ENCODE measurements at places on chromosomes 2 and 18. TPM values are rescaled to one million over a fixed set of nuclear protein-coding genes. Genes with fewer than 3 reads are reported as not detected.

DNA sequence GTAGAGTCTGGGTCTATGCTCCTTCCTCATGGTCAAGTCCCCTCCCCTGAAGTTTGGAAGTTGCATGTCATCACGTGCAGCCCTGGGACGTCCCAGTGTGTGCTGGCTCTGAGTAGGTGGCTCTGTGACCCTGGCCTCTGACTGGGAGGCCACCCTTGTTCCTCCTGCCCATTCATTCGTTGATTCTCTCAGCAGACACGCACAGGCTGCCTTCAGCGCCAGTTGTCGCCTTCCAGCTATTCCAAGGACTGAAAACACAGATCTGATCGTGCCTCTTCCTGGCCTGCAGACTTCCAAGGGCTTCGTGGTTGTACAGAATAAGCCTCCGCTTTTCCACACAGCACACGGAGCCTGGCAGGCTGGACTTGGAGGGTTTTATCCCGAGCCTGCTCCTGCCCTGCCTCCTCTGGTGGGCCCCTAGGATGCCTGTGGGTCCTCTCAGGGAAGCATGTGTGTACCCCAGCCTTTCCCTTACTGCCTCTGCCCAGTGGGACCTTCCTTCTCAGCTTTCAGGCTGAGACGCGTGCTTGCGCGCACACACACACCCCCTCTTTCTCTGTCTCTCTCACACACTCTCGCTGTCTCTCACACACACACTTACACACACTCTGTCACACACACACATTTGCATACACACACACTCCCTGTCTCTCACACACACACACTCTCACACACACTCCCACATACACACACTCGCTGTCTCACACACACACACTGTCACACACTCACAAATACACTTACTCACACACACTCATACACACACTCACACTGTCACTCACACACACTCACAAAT is 17.7 kb downstream of the SH3BP4 start:
- H3K27ac ChIP-seq = no peak overlapping the region
- H3K27me3 ChIP-seq = no peaks in the 10 kb centered on the region
- H3K36me3 ChIP-seq = no peaks in the 10 kb centered on the region
- no peak overlapping the region for H3K4me3 ChIP-seq
- DNase-seq = no peak

Gene FNDC4
- 41.6 TPM for total RNA-seq

Gene KCNIP3
- total RNA-seq = 22.7 TPM

DNA sequence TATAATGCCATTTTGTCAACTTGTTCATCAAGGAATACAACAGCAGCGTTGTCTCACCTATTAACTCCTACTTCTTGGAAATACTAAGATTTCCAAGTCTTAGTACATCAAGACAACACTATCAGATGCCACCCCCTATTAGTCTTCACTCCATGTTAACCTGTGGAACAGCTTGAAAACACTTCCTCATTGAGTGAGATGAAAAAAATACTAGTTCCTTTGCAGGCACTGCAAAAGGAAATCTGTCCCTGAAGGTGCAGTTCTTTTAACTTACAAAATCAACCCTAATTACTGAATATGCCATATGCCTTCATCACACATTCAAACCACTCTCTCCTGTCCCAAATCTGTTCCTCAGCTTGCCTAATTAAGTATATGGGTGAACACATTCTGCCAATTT is 4.0 kb downstream of the CWC22 start:
- H3K4me1 ChIP-seq = peaks cover 6% of the 10 kb centered on the region
- H3K4me3 ChIP-seq = no peak overlapping the region
- no peak overlapping the region for H3K27ac ChIP-seq
- H3K36me3 ChIP-seq = no peaks in the 10 kb centered on the region
- H3K27me3 ChIP-seq = no peaks in the 10 kb centered on the region

Gene LONRF2
- total RNA-seq = 50.4 TPM

DNA sequence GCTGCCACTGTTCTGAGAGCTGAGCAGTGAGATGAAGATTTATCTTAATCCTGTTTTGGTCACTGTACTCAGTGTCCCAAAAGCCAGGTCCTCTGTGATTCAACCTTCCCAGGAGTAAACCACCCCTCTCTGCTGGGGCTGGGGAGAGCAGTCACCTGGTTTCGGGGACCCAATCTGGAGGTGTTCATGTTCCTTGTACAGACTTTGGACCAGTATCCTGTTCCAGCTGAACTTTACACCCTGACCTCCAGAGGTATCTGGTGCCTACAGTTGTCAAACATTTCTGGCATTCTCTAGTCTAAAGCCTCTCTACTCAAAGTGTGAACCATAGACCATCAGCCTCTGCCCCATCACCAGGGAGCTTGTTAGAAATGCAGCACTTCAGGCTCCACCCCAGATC is 22.1 kb downstream of the CERS6 start:
- H3K27me3 ChIP-seq = no peaks in the 10 kb centered on the region
- H3K36me3 ChIP-seq = no peaks in the 10 kb centered on the region
- peaks cover 1% of the 10 kb centered on the region for H3K4me1 ChIP-seq
- no peak for DNase-seq
- H3K27ac ChIP-seq = no peak overlapping the region
- H3K4me3 ChIP-seq = no peak overlapping the region
